ENCODE measurements at places on chromosomes 1 and 21.

DNA sequence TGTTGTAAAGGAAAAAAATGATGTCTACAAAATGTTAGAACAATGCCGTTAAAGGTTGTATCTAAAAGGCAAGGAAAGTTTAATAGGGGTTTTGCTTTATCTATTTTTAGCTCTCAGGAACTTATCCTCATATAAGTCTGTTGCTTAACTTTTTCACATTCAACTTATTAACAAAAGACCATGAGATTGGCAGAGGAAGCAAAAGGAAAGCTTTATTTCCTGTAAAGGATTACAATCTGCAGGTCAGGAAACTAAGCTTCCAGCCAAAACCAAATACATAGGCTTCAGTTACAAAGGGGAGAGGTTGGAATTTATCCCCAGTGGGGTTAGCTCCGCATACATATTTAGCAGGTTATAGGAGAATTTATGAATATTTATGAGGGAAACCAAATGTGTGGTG, 58.7 kb upstream of the KIAA1614 start:
- DNase-seq: no peak

DNA sequence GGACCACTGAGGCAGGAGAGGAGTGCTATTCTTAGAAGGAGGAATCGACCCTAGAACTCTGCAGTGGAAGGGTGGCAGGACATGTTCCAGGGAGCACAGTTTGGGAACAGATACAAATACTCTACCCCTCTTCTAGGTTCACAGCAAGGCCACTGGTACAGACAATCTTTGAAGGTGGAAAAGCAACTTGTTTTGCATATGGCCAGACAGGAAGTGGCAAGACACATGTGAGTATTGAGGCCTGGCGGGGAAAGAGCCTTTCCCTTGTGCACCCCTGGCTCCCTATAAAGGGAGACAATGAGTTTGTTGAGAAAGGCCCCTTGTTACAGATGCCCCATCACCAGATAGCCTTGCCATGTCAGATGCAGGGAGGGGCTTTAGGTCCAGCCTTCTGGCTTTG, 17.8 kb downstream of the KIF2C start:
- DNase-seq: no peak

GRCh38 chr1:14415396-14415795, 183.1 kb upstream of the KAZN start:
- no peak for DNase-seq

GRCh38 chr21:38342739-38343138, 85.9 kb downstream of the KCNJ15 start:
- no peak for DNase-seq

DNA sequence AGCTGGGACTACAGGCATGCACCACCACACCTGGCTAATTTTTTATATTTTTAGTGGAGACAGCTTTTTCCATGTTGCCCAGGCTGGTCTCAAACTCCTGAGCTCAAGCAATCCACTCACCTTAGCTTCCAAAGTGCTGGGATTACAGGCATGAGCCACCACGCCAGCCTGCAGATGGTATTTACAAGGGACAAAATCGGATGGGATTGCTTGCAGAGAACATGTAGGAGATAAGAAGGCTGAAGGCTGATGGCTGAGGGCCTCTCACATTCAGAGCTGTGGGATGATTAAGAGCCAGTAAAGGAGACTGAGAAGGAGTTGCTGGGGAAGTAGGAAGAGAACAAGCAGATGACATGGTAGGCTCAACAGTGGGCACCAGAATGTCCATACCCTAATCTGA, 24.0 kb upstream of the QSOX1 start:
- DNase-seq: no peak

- no peak for DNase-seq
Measured at GRCh38 chr1:186772228-186772627, 56.5 kb upstream of the PLA2G4A start.

- DNase-seq: no peak
Measured at GRCh38 chr1:33443705-33444180, 12.8 kb upstream of the PHC2 start.

DNA sequence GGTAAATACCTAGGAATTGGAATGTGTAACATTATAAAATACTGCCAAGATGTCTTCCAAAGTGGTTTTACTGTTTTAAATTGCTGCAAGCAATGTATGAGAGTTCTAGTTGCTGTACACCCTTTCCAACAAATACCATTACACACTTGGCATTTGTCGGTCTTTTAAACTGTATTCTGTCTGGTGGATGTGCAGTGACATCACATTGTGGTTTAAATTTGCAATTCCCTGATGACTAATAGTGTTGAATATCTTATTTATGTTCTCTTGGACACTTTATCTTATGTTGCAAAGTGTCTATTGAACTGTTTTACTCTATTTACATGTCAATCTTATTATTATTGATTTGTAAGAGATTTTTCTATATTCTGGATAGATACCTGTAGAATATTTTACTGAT, 561.2 kb upstream of the B3GALT2 start:
- no peak for DNase-seq

GRCh38 chr1:59552007-59552406, 255.1 kb downstream of the FGGY start:
- no peak for DNase-seq

GRCh38 chr1:37085393-37085792, 51.1 kb upstream of the GRIK3 start:
- DNase-seq: no peak

DNA sequence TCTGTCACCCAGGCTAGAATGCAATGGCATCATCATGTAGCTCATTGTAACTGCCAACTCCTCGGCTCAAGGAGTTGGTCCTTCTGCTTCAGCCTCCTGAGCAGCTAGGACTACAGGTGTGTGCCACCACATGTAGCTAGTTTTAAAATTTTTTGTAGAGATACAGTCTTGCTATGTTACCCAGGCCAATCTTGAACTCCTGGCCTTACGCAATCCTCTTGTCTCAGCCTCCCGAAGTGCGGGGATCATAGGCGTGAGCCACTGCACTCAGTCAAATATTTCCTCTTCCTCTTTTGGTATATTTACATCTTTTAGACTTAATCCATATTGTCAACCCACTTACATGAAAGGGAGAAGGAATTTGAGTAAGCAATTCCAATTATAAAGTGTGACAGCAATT, 121.1 kb downstream of the EVI5 start:
- DNase-seq: no peak

DNA sequence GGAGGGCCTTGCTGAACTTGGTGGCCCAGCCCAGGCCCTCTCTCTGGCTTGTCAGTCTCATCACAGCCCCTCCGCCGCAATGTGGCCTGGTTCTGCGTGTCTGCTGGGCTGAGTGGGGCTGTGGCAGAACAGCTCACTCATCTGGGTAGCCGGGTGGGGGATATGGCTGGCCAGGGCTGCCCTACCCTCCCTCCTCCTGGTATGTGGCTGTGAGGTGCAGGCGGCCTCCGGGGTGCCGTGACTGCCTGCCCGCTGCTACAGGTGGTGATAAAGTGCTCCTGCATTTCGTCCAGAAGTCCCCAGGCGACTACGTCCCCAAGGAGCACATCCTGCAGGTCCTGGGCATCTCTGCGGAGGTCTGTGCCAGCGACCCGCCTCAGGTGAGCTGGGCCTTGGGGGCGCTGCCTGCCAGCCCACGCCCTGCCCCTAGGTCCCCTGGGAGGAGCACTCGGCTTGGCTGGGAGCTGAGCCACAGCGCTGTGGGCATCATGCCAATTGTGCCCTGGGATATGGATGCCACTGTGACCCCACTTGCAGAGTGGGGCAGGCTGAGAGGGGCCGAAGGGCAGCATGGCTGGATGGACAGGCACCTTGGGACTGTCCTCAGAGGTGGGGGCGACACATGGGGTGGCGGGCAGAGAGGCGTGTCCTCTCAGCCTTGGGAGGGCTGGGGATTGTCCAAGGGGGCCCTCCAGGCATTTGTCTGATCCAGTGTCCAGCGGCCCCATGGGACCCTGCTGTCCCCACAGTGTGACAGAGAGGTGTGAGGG, 2.3 kb downstream of the PRXL2B start:
- DNase-seq: no peak

DNA sequence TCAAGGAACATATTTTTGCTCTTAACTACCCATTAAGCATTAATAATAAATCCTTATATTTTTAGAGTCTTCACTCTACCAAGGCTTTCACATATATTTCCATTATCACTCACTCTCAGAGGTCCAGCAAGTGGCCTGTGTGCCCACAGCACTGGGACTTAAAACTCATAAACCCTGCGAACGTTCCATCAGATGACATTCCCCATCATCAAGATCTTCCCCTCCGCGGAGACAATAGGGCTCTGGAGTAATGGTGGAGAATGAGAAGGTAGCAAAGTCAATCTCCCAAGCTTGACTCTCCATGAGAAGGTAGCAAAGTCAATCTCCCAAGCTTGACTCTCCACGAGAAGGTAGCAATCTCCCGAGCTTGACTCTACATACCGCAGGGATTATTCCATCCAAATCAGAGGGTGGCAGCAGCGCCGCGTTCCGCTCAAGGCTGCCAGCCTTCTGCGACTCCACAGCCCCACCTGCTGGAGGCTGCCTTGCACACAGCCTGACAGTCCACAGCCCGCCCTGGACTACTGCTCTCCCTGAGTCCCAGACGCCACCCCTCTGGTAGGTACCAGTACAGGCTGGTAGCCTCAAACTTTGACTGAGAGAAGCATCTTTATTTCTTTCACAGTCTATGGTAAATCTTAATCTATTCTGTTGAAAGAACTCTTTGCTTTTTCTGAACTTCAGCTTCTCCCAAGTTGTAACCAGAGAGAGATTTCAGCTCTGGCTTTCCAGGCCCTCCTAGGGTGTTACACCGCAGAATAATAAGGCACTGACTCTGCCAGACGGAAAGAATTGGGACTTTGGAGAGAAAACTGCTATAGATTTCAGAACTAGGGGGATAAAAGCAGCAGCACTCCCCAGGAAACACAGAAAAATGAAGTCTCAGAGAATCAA, 26.4 kb upstream of the CTTNBP2NL start:
- peak; percentile 89 for DNase-seq

- DNase-seq: no peak
Measured at GRCh38 chr1:153542956-153543711, 2.4 kb upstream of the S100A5 start.

All from AG08396 (cell line).